Lung (tissue), 17 donors: ENCODE measurements at places on chromosomes 3 and 15.

GRCh38 chr3:181932039-181932438 lies 220.3 kb downstream of the SOX2 start:
- no peaks in the 10 kb centered on the region for H3K4me1 ChIP-seq
- no peaks in the 10 kb centered on the region for H3K27me3 ChIP-seq
- no peak overlapping the region for H3K27ac ChIP-seq
- H3K4me3 ChIP-seq = no peak overlapping the region
- DNase-seq = no peak
- no peaks in the 10 kb centered on the region for H3K36me3 ChIP-seq

GRCh38 chr15:65877749-65878148 lies 8.5 kb downstream of the RAB11A start:
- no peaks in the 10 kb centered on the region for H3K27me3 ChIP-seq
- H3K4me3 ChIP-seq = no peak overlapping the region
- H3K36me3 ChIP-seq = peaks cover 17% of the 10 kb centered on the region
- H3K4me1 ChIP-seq = peaks cover 2% of the 10 kb centered on the region

DNA sequence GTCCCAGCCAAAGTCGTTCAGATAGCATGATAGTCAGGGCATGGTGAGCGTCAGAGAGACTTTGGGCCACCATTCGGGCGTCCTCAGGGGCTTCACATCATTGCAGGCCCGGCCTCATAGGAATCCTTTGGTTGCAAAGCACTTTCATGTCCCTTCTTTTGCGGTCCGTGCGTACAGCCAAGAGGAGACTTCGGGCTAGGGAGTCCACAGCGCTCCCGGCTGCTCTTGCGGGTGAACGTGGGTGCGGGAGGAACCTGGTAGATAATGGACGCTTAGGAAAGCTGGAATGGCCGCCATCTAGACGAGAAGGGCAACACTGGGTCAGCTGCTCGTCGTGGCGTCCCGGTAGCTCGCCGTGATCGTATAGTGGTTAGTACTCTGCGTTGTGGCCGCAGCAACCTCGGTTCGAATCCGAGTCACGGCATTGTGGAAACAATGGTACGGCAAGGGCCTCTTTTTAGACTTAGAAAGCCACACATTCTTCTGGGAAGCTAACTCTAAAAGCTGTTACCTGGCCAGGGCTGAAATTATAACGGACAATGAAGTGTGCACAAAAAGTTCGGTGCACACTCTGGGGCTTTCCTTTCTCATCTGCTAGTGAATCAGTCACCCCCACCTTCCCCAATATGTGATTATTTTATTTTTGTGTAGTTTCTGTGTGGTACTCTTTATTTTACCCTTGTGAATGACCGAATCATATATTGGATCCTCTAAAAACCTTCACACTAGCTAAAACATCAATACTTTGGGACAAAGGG lies 13.2 kb upstream of the SHF start:
- DNase-seq = peak; percentile 95
- H3K4me1 ChIP-seq = peaks cover 3% of the 10 kb centered on the region
- no peaks in the 10 kb centered on the region for H3K27me3 ChIP-seq
- H3K36me3 ChIP-seq = no peaks in the 10 kb centered on the region

DNA sequence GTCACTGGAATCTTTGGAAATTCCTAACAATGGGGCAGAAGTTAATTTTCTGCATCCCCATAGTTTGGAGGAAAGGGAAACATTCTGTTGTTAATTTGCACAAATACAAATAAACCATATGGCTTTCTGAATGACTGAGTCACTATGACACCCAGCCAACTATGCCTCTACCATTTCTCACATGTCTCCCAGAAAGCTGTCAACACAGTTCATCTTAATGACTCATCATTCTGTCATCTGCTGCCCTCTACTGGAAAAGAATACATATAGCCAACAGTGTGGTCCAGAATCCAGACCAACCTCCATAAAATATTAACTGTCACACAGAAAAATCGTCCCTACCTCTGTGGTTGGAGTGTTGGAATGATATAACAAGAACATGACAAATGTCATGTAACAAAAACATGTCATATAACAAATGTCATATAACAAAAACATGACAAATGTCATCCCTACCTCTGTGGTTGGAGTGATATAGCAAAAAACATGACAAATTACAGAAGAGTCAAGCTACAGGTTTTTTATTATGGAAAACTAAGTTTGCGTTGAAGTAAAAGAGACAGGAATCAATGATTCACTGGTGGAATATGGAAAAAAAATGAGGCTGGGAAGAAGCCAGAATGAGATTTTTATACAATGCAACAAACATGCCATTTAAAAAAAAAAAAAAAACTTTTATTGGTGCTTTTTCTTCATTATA lies 47.7 kb upstream of the GYG1 start:
- no peaks in the 10 kb centered on the region for H3K4me1 ChIP-seq
- H3K4me3 ChIP-seq = no peak overlapping the region
- DNase-seq = peak; percentile 70
- no peak overlapping the region for H3K27ac ChIP-seq

DNA sequence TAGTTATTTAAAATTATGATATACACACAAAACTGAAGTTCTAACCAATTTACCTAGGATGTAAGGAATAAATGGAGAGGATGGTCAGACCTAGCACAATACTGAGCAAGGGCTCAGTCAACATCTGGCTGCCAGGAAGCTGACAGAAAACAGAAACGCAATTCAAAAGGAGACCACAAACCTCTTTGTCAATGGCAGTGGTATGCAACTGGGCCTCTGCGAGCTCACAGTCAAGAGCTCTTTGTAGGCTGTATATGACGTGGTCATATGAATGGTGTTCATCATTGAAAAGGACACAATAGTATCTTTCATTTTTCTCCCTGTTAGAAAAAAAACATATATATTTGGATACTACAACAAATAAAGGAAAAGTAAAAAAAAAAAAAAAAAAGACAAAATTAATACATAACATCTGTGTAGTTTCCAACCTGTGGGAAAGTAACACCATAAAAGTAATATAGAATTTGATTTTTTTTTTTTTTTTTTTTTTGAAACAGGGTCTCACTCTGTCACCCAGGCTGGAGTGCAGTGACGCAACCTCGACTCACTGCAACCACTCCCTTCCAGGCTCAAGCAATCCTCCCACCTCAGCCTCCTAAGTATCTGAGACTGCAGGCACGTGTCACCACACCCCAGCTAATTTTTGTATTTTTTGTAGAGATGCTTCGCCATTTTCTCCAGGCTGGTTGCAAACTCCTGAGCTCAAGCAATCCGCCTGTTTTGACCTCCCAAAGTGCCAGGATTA lies 37.9 kb downstream of the UBR1 start:
- peaks cover 8% of the 10 kb centered on the region for H3K36me3 ChIP-seq
- H3K4me1 ChIP-seq = no peaks in the 10 kb centered on the region
- no peak for DNase-seq
- no peak overlapping the region for H3K27ac ChIP-seq
- no peak overlapping the region for H3K4me3 ChIP-seq
- H3K27me3 ChIP-seq = no peaks in the 10 kb centered on the region

- H3K4me1 ChIP-seq = no peaks in the 10 kb centered on the region
- H3K27ac ChIP-seq = no peak overlapping the region
- no peak for DNase-seq
Observed at GRCh38 chr15:34904527-34904926, 65.0 kb downstream of the AQR start.
